ENCODE measurements at places on chromosomes 2 and 18. TPM values are rescaled to one million over a fixed set of nuclear protein-coding genes. Genes with fewer than 3 reads are reported as not detected.

The SNTG2 gene
- total RNA-seq, result 2.2 TPM

The TMEM182 gene
- 6.5 TPM for total RNA-seq

The PRSS56 gene
- not detected for total RNA-seq

The FBXO48 gene
- total RNA-seq, result 1.3 TPM

The MROH2A gene
- total RNA-seq, result not detected

The HAAO gene
- 16.2 TPM for total RNA-seq

The NCKAP5 gene
- total RNA-seq, result 2.9 TPM

Data from kidney (tissue), 22 donors.